ENCODE measurements at places on chromosomes 2 and 18.

DNA sequence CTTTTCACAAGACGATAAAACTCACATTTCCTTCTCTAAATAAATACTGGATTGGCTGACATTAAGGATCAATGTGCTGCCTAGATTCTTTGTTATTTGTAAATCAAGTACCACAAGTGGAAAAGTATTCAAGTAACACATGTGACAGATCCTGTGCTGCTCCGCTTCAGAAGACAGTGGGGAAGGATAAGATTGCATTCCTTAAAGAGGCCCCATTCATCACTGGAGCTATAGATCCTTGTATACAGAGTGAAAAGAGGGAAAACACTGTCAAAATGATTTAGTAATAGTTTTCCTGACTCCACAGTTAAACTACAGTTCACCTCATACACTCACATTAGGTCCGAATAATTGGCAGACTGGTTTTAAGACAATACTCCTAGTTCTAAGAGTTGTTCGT, 108.0 kb upstream of the CSRNP3 start:
- no peak for DNase-seq

DNA sequence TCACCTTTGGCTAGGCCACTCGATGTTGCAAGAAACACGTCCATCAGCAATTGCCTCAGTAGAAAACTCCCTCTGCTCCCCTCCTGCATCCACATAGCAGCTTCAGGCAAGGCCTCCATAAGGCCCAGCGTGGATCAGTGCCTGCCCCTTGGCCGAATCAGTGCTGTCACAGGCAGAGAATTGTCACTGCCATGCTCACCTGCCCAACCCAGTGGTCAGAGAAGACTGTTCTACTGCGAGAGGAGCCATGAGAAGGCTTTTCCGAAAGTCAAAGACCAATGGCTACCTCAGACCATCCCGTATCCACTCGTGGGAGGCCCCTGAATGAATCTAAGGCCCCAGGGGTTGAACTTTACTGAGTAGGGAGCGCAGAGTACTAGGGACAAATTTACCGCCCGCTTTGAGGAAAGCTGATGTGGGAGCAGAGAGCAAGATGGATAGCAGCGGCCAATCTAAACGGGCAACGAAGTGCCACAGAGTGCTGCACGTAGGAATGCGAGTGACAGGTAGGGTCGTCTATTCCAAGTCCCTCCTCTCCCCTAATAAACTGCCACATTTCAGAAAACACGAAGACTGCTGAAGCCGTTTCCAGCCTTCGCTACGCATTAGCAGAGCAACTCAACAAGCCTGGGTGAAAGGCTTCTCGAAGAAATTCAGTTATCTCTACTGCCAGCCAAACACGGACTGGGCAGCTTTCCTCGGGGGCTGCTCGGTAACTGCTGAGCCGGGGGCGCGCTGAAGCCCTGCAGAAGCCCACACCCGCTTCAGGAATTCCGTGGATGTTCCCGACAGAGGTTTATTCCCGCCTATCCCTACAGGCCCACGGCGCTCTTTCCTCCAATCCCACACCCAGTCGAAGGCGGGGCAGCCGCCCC, 968 bp upstream of the RALBP1 start:
- no peak for DNase-seq

GRCh38 chr2:181581534-181581933, 75.4 kb downstream of the CERKL start:
- DNase-seq, result no peak

GRCh38 chr2:26541401-26542193, 63.7 kb upstream of the OTOF start:
- DNase-seq, result no peak

- no peak for DNase-seq
Observed at GRCh38 chr2:198873503-198874471, 584.0 kb downstream of the SATB2 start.

GRCh38 chr2:143745060-143745459, 615.8 kb downstream of the ARHGAP15 start:
- no peak for DNase-seq

GRCh38 chr18:41982942-41983660, 28.1 kb downstream of the PIK3C3 start:
- DNase-seq, result no peak

Data from neuronal stem cell (in vitro differentiated cells).